ENCODE measurements at places on chromosomes 3 and 15.

DNA sequence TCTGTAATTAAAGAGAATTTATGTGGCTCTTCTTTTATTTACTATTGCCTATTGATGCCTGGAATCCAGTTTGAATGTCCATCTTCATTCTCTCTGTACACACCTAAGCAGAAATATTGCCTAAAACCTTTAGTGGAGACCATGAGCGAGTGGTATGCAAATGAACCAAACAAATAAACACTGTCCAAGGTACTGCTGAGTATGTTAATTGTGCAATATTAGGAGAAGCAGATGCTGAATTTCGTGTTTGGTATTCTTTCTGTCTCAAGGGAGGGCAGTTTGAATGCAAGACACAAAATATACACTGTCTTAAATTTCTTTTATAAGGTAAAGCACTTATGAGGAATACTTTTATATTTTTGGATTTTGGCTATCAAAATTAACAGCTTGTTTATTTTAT is 440.9 kb downstream of the RBMS3 start:
- H3K36me3 ChIP-seq, result peaks cover 13% of the 10 kb centered on the region
- H3K27me3 ChIP-seq, result no peaks in the 10 kb centered on the region
- peaks cover 12% of the 10 kb centered on the region for H3K4me1 ChIP-seq
- H3K27ac ChIP-seq, result no peak overlapping the region

DNA sequence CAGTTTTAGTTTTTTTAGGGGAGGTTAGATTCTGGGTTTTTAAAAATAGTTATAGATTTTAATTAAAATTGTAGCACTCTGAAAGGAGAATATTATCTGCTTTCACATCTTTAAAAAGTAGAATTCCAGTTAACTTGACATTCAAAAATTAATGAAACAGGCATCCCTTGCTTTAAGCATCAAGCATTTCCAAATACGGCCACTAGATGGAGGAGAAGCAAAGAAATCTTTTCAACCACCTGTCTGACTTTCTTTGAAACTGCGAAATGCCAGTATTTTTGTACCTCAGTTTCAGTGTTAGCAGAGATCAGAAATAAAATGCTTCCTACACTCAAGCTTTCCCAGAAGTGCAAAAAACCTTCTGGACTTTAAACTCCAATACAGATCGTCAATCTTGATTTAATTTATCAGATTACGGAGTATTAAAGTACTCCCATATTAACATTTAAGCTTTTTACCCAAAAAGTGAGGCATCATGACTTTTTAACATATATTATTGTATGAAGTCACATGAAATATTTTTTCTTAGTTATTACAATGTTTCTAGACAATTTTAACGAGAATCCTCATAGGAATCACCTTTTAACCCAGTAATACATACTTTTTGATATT is 153.3 kb downstream of the P3H2 start:
- no peaks in the 10 kb centered on the region for H3K4me1 ChIP-seq
- peak; percentile 48 for DNase-seq
- peaks cover 5% of the 10 kb centered on the region for H3K27me3 ChIP-seq

- H3K4me1 ChIP-seq, result peaks cover 56% of the 10 kb centered on the region
- peak overlapping the region; percentile 95 for H3K27ac ChIP-seq
- H3K36me3 ChIP-seq, result 0 out of 2 replicates have a peak, but pooled peaks cover 3% of the 10 kb centered on the region
- no peak overlapping the region for H3K4me3 ChIP-seq
Measured at GRCh38 chr15:85615930-85616329, 178.8 kb downstream of the KLHL25 start.

GRCh38 chr3:121757087-121757811 is 7.7 kb upstream of the GOLGB1 start:
- H3K27ac ChIP-seq, result no peak overlapping the region
- DNase-seq, result no peak
- no peaks in the 10 kb centered on the region for H3K27me3 ChIP-seq
- H3K4me1 ChIP-seq, result no peaks in the 10 kb centered on the region
- no peak overlapping the region for H3K4me3 ChIP-seq
- H3K36me3 ChIP-seq, result no peaks in the 10 kb centered on the region

DNA sequence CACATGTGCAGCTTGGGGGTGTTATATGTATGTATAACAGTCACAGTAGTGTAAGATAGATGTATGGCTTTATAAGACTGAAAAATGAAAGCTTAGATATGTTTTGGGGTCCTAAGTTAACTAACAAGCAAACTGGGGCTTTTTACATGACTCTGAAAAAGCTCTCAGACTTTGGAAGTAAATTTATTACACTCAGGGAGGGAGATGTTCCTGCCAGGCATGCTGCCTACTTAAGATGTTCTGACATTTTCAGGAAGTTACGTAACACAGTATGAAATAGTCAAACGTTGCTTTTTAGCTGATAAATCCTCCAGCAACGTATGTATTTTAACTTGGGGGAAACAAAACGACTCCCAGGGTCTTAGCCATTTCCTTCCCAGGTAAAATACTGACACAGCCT is 1.7 kb upstream of the IFT57 start:
- H3K27ac ChIP-seq, result peak overlapping the region; percentile 86
- peaks cover 18% of the 10 kb centered on the region for H3K4me1 ChIP-seq
- H3K4me3 ChIP-seq, result no peak overlapping the region
- H3K36me3 ChIP-seq, result no peaks in the 10 kb centered on the region
- no peaks in the 10 kb centered on the region for H3K27me3 ChIP-seq

DNA sequence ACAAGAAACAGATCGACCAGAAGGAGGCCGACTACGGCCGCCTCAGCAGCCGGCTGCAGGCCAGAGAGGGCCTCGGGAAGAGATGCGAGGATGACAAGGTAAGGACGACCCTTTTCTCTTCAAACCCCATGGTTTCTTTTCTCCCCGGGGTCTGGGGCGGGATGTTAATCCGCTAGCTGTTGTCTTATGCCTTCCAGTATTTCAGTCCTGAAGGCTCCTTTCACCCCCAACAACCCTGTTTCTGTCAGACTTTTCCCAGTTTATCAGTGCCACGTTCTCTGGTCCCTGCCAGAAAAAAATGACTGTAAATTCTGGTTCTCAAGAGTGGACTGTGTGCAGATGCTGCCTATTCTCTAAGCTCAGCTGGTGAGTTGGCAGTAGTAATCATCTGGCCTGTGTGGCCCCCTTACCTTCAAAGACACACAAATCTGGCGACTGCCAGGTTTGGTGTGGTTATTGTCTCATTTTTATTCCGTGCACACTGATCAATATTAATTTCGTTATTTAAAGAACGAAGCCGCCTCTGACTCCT is 806 bp downstream of the GOLM2 start:
- H3K27me3 ChIP-seq, result no peaks in the 10 kb centered on the region
- H3K4me3 ChIP-seq, result peak overlapping the region; percentile 68
- H3K4me1 ChIP-seq, result peaks cover 7% of the 10 kb centered on the region
- H3K36me3 ChIP-seq, result peaks cover 13% of the 10 kb centered on the region
- peak overlapping the region; percentile 87 for H3K27ac ChIP-seq

DNA sequence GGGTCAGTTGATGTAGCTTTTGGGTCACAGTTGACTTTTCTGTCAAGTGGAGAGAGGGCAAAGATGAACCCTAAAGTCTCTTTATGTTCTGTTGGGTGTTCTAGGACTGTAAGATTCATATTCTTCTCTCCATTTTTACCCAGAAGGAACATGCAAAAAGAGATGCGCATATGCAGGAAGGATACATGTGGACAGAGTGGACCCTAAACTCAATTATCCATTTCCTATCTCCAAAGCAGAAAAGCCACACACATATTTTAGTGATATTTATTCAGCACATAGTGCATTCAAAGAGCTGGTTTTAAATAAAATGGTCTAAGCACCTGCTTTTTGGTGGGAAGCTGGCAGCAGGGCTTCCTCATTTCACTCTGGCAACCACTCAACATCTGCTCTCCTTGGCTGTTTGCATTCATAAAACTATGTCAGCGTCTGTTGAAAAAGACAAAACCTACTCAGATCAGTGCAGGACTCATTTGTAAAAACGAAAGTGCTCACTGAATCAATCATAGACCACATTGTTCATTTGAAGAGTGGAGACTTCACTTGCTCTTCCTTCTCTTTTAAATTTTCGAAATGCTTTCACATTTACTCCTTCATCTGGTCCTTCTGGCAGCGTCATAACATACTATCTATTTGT is 96.6 kb downstream of the SEMA6D start:
- H3K36me3 ChIP-seq, result no peaks in the 10 kb centered on the region
- no peaks in the 10 kb centered on the region for H3K27me3 ChIP-seq
- no peak for DNase-seq
- H3K4me1 ChIP-seq, result peaks cover 18% of the 10 kb centered on the region
- no peak overlapping the region for H3K4me3 ChIP-seq
- no peak overlapping the region for H3K27ac ChIP-seq

DNA sequence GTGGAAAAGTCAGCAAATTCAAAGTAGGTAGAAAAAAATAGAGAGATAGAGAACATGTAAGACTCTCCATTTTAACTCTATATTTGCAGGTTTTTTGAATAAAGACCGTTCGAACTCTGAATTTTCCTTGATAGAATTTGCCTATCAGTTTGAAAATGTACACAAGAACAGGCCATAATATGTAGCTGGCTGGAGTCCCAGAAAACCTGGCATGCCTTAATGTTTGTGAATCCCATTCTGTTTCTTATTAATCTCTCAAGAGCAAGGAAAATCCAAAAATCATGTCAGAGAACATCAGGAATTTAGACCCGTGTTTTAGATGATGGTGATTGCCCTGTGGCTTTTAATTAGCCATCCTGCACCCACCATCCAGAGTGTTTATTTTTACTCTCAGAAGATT is 7.2 kb upstream of the CFAP161 start:
- DNase-seq, result no peak
- no peaks in the 10 kb centered on the region for H3K36me3 ChIP-seq
- H3K27me3 ChIP-seq, result no peaks in the 10 kb centered on the region
- no peak overlapping the region for H3K4me3 ChIP-seq

- H3K4me1 ChIP-seq, result no peaks in the 10 kb centered on the region
- H3K27me3 ChIP-seq, result no peaks in the 10 kb centered on the region
- H3K4me3 ChIP-seq, result no peak overlapping the region
Measured at GRCh38 chr3:193813501-193813830, 220.5 kb downstream of the OPA1 start.

GRCh38 chr3:172622916-172623700 is 87.8 kb downstream of the NCEH1 start:
- peaks cover 11% of the 10 kb centered on the region for H3K4me1 ChIP-seq
- peak; percentile 41 for DNase-seq
- peak overlapping the region; percentile 51 for H3K27ac ChIP-seq
- H3K36me3 ChIP-seq, result no peaks in the 10 kb centered on the region
- H3K27me3 ChIP-seq, result no peaks in the 10 kb centered on the region
